ENCODE measurements at places on chromosomes 16 and 17.

DNA sequence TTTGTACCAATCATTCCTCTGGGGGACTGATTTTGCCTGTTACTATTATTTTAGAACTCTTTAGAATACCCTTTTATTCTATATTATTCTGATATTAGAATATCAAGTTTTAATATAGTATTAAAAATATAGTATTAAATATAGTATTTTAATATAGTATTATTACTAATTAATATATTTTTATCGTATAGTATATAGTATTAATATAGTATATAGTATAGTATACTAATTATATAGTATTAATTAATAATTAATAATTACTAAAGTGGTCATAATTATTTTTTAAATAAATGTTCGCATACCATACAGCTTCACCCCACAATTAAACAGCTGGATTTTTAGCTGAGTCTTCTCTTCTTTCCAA, 73.3 kb downstream of the GNAO1 start:
- no peak for DNase-seq

- no peak for DNase-seq
Observed at GRCh38 chr17:77654850-77655249, 303.7 kb upstream of the TNRC6C start.

DNA sequence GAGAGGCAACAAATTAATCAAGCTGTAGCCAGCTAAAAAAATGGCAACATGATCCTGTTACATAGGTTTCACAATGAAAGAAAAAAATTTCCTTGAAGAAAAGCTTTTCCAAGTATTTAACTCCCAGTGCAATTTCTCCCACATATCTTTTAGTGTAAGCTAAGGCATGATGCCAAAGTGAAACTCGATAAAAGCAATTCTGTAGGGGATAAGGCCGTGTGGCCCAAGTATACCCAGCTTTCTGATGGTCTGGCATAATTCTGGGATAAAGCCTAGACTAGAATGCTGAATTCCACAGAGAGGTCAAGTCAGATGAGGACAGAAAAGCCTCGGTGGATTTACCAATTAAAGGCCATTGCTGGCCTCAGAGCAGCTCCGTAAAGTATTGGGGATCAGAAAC, 36.2 kb downstream of the CTCF start:
- DNase-seq, result no peak

GRCh38 chr17:60455378-60455777, 33.1 kb downstream of the CHCT1 start:
- DNase-seq, result no peak

GRCh38 chr17:70172923-70173322, 3.6 kb downstream of the KCNJ2 start:
- no peak for DNase-seq

GRCh38 chr16:83768986-83769385, 38.8 kb upstream of the HSBP1 start:
- no peak for DNase-seq

DNA sequence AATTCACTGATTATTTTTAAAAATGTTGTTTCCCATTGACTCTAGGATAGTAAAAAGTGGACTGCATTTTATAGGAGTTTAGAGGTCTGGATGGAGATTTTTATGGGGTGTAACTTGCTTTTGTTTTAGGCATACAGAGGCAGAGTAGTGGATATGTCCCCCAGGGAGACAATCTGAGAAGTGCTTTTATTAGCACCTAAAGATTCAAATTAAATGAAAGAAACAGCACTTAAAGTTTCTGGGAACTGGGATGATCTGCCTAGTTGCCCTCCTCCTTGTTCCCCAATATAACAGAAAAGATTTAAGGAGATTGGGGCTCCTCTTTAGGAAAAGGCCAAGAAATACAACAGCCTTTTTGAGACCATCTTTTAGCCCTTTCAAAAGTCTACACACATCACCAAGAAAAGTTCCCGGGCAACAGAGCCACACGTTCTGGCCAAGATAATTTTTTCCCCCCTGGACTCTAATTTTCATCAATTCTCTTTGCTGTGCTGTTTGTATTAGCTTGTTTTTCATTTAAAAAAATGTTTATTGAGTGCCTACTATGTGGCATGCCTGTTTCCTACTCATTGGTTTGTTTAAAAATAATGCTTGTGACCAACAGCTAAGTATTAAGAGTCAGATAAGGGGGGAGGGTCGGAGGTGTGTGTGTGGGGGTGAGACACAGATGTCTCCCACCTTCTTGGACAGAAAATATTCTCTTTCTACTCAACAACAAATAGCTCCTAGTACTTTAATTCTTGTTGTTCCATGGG, 2.5 kb upstream of the IGF2BP1 start:
- DNase-seq, result no peak

- DNase-seq, result no peak
Observed at GRCh38 chr17:18143044-18143936, 34.7 kb downstream of the MYO15A start.

GRCh38 chr17:68301438-68301959, 10.2 kb downstream of the ARSG start:
- DNase-seq, result no peak

- no peak for DNase-seq
Observed at GRCh38 chr16:83397601-83398291, 410.0 kb upstream of the HSBP1 start.

DNA sequence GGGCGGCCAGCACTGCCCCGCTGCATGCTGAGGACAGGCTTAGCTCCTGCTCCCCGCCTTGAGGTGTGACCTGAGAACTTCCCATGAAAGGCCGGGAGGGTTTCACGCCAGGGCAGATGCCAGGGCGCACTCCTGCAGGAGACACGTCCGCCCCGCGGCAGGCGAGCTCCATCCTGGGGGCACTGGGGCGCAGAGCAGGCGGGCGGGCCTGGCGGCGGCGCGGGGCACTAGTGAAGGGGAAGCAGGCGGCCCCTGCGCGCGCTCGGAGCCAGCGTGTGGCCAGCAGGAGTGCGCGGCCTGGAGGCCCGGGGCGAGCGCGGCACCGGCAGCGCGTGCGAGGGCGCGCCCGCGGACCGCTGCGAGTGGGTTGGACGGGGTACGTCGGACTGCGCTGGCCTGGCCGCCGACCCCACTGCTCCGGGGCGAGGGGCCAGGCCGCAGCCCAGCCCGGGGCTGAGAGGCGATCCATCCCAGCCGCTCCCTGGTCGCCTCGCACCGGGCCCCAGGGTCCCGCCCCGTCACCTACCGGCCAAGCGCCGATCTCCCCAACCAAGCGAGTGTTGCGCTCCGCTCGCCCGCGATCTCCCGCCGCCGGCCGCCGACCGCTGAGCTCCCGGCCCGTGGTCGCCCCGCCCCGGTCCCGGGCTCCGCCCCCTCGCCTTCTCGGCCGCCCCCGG, at the start of gene MAP3K14:
TSS of gene MAP3K14 (minus strand) at position 587 of the 677 bp plus-strand sequence. CDS start 26,275 bp downstream, outside the sequence.
- peak; percentile 48 for DNase-seq

DNA sequence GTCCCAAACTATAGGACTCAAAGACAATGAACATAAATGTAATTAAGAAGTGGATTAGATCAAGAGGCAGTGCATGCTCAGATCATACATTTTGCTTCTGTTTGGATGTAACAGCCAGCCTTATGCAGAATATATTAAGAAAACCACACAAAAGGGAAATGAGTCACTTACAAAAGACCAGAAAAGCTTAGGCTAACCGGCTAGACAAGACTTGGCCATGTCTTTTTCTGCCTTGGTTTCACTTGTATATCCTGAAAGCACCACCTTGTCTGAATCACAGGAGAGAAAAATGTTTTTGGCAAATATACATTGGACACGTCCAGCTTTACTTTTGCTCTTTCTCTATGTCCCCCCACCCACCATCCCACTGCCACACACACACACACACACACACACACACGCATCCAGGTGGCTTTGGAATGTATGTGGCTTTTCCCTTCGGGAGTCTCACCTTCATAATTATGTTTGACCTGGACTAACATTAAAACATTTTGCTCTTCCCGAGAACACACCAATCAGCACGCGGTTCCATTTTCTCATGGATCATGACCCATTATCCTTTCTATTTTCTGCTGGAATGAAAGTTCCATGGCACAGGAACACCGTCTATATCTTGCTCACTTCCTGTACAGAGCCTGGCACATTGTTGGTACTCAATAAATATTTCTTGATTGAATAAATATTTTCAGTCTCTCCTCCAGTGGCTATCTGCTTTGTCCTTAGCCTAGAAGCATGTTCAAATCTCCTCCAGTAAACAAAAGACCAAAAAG, 64.6 kb downstream of the CDK5R1 start:
- no peak for DNase-seq

- DNase-seq, result no peak
Observed at GRCh38 chr16:27193300-27193990, 9.9 kb upstream of the KDM8 start.

DNA sequence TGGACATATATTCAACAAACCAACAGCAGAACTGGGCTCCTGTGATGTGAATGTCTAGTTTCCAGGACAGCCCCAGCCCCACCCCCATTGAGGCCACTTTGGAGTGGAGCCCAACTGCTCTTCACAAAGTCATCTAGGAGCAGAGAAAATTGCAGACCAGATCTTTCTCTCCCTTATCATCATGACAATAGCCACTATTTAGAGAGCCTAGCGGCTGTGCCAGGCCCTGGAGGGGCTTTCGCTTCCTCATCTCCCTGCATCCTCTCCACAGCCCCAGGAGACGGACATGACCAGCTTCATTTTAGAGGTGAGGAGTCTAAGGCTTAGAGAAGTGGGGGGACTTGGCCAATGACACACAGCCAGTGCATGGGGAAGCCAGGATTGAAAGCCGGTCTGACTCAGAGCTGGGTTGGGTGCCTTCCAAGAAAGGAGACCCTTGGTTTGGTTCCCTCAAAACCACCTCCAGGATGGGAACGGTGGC, 1.4 kb downstream of the PRSS8 start:
- DNase-seq, result no peak

DNA sequence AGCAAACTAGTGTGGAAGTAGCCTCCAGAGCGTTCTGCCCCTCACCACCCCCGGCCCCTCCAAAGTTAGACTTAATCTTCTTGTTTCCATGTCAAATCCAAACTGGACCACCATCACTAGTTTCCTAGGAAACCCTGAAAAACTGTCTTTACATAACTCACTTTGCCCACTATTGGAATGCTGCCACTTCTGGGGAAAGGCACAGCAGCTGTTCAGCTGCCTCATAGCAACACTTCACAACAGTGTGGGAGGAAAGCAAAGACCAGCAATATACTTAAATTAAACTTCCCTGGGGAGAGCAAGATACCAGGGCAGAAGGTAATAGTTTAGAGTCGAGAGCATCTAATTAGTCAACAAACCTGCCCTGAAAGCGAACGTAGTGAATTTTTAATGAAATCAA, 452.2 kb downstream of the KCNJ2 start:
- DNase-seq, result no peak

DNA sequence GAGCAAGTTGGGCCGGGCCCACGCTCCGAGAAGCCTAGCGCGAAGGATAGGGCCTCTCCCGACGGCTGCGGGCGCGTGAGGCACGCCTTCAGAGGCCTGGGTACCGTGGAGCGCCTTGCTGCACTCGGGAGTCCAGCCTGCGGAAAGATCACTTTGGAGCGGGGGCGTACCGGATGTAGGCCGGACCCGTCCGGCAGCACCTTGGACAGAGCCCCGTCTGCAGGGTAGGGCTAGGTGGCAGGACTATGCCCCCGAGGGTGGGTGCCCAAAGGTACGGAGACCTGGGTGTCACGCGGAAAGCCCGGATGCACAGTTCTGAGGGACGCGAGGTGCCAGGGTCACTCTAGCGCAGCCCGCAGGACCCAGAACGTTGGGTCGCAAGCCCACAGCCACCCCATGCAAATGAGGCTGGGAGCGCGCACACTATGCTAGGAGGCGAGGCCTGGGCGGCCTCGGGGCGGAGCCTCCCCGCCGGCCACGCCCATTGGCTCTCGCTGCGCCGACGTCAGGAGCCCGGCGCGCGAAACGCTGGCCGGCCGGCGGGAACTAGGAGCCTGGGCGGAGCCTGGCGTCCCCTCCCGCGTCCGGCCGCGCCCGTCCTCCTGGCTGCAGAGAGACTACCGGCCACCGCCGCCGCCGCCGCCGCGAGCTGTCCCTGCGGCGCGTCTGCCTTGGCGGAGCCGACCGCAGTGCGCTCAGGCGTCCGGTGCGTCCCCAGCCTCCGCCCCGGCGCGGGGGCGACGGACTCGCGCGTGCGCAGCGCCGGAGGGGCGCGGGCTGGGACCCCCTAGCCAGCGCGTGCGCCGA, at the start of gene PAQR4:
TSS of gene PAQR4 (plus strand) at position 611 of the 807 bp plus-strand sequence. CDS start 327 bp downstream, outside the sequence.
- DNase-seq, result peak; percentile 67

- DNase-seq, result no peak
Observed at GRCh38 chr17:77163001-77163400, 22.2 kb downstream of the SEC14L1 start.

GRCh38 chr17:68349157-68349556, 57.9 kb downstream of the ARSG start:
- no peak for DNase-seq

DNA sequence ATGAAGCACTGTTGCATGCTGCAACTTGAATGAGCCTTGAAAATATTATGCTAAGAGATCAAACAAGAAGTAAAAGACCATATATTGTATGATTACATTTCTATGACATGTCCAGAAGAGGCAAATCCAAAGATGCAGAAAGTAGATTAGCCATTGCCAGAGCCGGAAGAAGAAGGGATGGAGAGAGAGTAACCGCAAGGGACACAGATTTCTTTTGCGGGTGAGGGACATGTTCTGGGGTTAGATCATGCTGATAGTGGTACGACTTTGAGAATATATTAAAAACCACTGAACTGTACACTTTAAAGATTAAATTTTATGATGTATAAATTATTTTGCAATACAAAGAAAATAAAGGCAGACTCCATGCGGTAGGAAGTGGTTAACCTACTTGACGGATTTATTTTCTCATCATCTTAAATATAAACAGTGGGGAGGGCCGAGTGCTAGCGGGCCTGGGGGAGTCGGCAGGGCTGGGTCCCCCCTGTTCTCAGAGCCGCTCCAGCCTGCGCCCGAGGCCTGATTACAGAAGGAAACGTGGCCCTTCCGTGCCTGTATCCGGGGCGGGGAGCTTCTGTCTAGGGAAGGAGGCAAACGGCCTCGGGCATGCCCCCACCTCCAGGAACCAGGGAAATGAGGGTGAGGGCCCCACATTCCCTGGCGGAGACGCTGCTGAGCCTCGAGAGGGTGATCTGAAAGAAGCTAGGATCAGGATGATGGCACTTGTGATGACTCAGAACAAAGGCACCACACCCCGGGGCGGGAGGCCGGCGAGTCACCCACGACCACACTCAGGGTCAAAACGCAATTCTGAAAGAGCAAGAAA, 48.0 kb downstream of the SHCBP1 start:
- no peak for DNase-seq

- no peak for DNase-seq
Observed at GRCh38 chr16:20166531-20167235, 93.0 kb upstream of the GPR139 start.

DNA sequence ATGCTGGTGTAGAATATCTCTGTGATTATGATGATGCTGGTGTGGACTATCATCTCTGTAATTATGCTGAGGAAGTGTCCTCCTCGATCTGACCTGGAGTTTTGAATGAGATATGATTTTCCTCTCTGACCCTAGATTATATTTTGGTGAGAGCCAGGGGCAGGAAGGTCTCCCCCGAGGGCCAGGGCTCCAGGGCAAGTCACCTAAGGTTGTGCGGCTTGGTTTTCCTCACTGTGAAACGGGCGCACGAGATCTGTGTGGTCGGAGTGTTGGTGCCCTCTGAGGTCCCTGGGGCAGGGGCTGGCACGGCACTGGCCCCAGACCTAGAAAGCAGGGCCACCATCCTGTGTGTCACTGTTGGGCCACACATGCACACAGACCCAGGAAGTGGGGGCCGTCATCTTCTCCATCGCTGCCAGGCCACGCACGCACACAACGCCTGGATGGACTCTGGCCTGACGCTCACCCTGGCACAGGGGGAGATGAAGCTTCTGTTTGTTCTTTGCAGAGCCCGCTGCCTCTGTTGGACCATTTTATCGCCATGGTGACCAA, 67.7 kb upstream of the ZNF469 start:
- no peak for DNase-seq
